Urinary bladder (tissue), 4 donors: ENCODE measurements at places on chromosomes 2 and 18.

DNA sequence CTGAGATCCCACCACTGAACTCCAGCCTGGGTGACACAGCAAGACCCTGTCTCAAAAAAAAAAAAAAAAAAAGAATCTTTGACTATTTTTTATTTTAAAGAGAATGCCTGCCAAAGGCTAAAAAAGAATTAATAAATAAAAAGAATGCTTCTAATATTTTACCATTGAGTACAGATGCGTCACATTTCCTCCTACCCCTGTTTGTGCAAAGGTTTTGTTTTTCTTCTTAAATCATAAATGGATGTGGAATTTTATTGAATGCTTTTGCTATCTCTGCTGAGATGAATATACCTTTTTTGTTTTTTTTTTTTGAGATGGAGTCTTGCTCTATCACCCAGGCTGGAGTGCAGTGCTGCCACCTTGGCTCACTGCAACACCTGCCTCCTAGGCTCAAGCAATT is 22.8 kb downstream of the CYBRD1 start:
- DNase-seq, result no peak

GRCh38 chr2:30380824-30381223 is 66.2 kb upstream of the LCLAT1 start:
- DNase-seq, result no peak

GRCh38 chr2:180343528-180344345 is 336.6 kb upstream of the CWC22 start:
- no peak for DNase-seq

DNA sequence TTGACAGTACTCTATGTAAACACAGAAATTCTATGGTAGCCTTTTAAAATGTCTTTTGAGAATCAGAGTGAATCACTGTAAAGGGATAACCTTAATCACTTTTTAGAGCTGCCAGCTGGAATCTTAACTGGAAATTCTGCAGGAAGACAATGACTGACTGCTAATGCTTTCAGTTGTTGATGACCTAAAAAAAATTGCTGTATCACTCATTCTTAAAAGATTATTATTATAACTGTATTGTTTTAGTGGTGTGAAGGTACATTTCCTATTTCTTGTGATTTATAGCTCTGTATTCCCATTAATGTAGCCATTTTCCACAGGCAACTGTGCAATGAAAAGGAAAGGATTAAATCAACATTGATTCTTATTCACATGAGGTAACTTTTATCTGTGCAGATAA is 260.5 kb downstream of the CALCRL start:
- no peak for DNase-seq

DNA sequence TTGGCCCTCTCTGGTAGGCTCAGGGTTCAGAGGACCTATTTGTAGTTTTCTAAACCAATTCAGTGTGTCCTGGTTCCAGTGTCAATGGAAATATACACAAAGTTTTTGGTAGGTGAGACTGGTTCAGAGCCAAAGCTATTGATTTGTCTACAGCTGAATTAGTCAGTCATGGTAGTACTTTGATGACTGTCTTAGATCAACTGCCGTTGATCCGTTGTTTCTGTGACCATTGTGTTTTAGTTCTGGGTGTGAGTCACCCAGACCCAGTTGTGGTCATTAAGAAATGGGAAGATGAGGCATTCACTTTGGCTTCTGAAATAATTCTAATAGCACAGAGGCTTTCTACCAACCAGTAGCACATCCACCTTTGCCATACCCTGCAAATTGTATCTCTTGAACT is 16.0 kb upstream of the RPE start:
- DNase-seq, result no peak

DNA sequence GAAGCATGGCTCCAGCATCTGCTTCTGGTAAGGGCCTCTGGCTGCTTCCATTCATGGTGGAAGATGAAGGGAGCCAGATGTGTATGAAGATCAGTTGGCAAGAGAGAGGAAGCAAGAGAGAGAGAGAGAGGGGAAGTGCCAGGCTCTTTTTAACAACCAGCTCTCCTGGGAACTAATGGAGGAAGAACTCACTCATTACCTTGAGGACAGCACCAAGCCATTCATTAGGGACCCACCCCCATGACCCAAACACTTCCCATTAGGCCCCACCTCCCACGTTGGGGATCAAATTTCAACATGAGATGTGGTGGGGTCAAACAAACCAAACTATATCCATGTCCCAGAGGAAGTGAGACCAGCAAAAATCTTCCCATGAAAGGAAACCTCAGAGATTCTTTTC is 124.8 kb upstream of the SIX2 start:
- DNase-seq, result no peak

DNA sequence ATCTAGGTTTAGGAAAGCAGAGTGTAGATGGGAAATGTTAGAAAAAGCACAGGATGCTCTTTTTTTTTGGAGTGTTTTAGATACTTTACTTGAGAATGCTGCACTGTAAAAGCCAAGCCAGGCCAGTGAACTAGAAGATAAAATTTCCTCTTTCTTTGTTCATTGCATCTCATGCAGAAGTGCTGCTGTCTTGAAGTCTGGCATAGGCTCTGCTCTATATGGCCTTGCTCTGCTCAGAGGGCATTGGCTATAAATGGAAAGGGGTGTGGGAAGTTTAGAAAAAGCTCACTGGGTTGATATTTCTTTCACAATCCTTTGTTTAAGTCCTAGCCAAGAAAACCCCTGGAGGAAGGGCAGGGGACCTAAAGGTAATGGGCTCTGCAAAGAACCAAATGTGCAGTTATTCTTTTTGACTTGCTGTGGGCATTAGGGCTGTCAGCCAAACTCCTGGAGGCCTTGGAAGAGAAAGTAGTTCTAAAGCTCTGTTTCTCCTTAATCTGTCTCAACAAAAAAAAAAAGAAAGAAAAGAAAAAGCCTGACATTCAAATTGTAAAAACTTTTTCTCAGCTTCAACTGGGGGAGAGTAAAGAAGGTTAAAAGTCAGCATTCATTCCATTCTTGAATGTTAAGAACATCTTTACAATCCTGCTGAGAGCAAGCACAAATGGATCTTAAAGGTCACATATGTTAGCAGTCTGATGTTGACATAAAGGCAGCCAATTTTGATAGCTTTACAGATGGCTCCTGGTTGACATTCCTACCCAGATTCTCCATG is 338.3 kb downstream of the GULP1 start:
- no peak for DNase-seq

DNA sequence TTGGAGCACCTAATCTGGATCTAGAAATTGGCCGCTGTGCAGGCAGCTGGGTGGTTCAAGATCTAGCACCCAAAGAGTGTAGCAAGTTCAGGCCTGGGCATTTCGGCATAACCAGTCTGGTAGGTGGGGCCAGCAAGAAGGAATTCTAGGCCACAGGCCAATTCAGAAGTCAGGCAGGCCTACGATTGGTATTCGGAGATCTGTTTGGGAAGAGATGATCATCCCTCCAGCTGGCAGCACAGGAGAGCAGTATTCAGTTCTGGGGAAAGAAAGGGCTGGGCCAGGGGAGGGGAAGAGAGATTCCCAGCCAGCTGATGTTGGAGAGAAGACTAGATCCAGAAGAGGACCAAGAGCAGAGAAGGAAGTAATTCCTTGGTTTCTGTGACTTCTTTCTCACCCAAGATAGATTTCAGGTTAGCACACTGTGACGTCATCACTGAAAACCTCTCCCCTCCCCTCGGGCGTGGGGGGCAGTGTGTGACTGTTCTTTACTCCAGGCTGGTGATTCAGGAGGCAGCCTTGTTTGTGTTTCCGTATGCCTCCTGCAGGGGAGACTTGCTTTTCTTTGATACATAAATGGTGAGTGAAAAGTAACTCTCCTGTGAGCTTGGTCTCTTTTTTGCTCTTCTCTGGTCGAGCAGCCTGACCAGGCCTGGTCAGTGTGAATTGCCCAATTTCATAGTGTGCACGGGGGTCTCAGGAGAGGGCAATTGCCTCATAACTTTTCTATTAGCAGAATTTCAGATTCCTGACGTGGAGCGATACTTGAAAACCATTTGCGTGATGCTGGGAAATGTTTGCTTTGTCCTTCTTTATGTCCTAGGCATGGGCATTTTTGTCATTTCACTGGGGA is 61.1 kb downstream of the MEIS1 start:
- DNase-seq, result peak; percentile 64

DNA sequence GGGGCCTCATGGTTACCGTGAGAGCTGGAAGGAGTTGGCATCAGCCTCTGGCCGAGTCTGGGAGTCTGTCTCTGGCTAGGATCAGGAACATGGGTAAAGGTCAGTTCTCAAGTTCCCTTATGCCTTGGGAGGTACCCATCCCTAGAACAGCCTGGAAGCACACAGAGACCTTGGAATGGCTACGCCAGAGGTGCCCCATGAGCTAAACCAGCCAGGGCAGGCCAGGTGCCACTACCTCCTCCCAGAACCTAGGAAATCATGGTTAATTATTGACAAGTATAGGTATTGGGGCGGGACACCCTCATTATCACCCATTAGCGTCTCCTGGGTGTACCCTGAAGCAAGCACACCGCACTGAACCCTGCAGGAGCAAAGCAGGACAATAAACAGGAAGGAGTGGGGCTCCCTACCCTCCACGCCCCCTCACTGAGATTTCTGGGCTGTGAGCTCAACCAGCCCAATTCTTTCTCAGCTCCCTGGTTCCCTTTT is 3.0 kb upstream of the ASPRV1 start:
- DNase-seq, result no peak

DNA sequence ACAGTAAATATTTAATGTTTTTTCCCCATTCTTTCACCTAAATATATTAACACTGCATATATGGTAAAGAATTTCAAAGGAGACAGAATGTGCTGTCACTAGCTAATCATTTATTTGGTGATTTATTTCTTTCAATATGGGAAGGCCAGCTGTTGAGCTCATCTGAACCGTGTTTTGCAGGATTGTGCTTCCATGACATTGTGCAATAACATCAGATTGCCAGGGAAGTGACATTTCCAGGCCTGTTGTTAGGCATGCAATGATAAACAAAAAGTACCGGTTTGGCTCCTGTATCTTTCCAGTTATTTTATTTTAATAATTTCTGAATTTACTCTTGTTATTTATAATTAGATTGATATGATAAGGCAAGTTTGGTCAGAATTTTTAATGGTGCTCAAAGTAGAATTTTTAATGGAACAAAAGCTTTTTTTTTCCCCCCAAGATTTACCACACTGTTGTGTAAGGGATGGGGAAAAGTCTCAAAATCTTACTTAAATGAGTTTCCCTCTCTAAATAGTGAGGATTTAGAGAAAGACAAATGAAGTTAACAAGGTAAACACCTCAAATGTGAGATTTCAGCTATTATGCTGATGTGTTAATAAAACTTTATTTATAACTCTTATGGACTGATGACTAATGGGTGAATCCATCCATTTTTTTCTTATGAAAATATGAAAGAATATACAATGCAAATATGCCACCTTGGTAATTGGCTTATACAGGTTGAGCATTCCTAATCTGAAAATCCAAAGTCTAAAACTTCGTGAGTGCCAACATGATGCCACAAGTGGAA is 52.7 kb downstream of the MALT1 start:
- DNase-seq, result no peak

GRCh38 chr2:230174466-230174865 is 45.3 kb downstream of the SP110 start:
- no peak for DNase-seq

- no peak for DNase-seq
Observed at GRCh38 chr18:33152376-33152775, 288.1 kb downstream of the CCDC178 start.

DNA sequence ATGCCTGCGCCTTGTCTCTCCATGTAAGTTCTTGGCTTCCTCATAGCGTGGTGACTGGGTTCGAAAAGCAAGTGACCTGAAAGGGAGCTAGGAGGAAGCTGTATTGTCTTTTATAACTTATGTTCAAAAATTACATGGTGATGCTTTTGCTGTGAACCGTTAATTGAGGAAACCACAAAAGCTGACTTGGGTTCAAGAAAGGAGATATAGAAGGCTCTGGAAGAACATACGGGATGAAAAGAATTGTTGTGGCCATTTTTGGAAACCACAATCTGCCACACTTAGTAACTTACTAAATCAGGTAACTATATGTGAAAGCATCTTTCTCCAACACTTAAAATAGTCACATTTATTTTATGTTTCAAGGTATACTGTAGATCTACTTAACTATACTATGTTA is 177.0 kb upstream of the RBMS1 start:
- DNase-seq, result no peak

GRCh38 chr2:218858138-218858445 is 1.5 kb upstream of the WNT6 start:
- DNase-seq, result no peak

DNA sequence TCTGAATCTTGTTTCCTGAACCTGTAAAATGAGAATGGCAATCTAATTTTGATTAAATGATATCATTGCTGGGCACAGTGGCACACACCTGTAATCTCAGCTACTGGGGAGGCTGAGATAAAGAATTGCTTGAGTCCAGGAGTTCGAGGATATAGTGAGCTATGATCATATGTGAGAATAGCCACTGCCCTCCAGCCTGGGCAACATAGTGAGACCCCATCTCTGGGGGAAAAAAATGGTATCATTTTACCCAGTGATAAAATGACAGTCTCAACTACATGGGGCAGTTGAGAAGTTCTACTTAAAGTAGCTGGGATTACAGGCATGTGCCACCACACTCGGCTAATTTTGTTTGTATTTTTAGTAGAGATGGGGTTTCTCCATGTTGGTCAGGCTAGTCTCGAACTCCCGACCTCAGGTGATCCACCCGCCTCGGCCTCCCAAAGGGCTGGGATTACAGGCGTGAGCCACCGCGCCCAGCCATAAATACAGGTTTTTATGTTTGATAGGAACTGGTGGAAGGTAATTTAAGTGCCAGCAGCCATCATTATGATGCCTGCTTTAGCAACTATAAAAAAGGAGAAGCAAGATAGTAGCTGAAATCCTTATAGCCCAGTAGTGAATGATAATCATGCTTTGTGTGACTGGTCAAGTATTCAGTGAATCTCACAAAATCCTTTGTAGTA is 17.0 kb downstream of the BZW1 start:
- no peak for DNase-seq

GRCh38 chr2:181787310-181788048 is 104.1 kb upstream of the ITPRID2 start:
- no peak for DNase-seq

DNA sequence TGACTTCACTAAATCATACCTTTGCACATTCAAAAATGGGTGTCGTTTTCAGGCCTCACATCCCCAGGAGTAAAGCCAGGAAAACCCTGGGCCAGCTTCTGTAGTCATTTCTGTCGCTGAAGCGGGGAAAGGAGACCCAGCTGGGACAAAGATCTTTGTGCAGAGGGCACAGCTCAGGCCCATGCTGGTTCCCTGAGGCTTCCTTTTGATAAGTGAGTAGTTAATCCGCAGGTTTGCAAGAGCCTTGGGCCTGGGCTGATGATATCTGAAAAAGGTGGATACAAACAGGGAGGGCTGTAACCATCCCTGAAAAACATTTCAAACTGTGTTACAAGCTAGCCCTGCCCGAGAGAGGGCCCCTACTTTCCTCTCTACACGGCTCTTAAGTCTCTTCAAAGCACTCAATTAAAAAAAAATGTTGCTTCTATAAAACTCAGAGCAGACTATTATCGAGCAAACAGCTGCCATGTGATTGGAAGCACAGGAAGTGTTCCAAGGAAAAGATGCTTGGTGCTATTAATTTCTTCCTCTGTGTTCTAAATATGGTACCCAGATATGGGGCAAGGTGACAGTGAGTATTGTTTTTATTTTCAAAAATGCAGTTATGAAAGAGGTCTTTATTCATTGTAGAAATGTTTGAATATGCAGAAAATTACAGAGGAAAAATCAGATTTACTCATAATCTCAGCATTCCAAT is 117.2 kb downstream of the LNPK start:
- DNase-seq, result no peak

- no peak for DNase-seq
Observed at GRCh38 chr2:120108049-120108448, 95.2 kb downstream of the EPB41L5 start.

- DNase-seq, result no peak
Observed at GRCh38 chr2:100008956-100009355, 133.4 kb downstream of the AFF3 start.

GRCh38 chr2:232269867-232270266 is 108.7 kb upstream of the ALPP start:
- no peak for DNase-seq
